AG09309 (cell line): ENCODE measurements at places on chromosomes 4 and X.

GRCh38 chr4:104964410-104965175 is 182.1 kb upstream of the TET2 start:
- DNase-seq, result no peak

DNA sequence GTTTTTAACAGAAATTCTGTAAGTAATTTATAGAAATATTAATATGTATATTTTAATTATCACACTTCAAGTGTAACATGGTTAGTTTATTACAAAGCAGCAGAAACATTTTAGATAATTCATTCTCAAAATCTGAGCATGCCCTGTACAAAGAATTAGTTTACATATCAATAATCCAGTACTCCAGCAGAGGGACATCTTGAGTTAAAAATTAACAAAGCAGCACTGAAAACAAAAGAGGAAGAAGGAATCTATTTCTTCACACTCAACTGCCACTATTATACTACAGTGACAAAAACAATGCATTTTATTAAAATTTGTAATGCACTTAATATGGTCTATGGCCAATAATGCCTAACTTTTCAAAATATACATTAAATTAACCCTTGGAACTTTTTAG is 179.1 kb upstream of the KLHL4 start:
- DNase-seq, result no peak

- no peak for DNase-seq
Measured at GRCh38 chr4:74012130-74012529, 13.7 kb upstream of the CXCL5 start.

DNA sequence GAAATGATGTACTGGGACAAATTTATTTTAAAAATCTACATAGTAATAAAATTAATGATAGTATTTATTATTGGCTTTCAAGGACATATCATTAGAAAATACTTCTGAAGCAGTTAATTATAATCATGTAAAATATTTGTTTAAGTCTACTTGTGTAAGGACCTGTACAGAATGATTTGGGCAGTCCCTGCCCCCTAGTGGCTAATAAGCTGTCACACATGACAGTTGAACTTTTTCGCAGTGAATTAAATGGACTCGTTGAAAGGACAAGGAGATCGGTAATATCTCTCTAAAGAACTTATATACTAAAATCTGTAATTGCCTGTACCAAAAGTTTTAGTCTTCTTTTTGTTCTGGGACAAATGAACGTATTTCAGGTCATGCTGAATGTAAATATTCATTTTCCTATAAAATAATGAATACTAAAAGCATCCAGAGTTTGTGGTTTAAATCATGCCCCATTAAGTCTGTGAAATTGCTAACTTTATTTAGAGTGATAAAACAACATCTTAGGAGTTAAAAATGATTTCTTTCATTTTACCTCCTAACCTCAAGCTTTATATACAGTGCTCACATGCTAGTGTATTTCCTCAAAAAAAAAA is 13.6 kb downstream of the EXOC1 start:
- DNase-seq, result peak; percentile 41

DNA sequence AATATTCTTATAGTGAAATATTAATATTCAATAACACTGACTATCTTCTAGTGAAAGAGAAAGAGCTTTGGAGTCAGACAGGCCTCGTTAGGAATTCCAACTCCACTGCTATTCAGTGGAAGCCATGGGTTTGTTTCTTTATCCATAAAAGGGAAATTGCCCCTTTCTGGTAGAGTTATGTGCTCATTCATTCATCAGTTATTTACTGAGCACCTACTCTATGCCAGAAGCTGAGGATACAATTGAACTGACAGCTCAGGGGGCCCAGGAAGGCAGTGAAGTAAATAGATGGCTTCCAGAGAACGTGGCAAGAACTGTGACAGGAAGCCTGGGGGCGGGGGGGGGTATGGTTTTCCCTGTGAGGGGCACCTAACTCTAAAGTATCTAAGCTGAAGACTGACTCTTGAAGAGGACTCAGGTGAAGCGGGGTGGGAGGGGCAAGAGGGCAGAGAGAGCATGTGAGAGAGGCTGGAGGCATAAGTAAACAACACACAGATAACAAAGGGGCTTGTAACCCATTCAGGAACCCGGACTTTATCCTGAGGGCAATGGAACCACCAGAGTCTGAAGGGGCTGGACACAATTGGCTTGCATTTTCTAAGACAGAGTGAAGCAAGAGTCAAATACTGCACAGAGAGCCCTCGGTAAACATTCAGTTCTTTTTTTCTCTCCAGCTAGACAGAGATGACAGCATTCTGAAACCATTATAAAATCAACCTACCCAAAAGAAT is 20.3 kb downstream of the ANXA5 start:
- no peak for DNase-seq

- no peak for DNase-seq
Measured at GRCh38 chrX:1316527-1316926, 20.1 kb upstream of the IL3RA start.

- DNase-seq, result no peak
Measured at GRCh38 chrX:80282535-80282934, 137.7 kb upstream of the TENT5D start.

DNA sequence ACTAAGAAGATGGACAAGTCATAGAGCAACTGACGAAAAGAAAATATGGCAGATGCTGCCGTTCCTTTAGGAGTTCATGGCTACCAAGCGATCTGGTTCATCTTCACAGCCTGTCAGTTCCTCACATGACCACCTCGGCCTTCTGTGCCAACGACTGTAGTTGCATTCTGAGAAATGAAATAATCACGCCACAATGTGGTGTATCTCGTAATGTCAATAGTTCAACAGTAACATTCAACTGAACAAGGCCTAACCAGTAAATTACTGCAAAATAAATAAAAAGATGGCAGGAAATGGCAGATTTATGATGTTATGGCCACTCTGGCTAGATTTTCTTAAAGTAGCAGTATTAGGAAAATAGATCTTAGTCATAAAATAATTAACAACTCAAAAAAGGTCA is 4.4 kb downstream of the GPRIN3 start:
- DNase-seq, result no peak

- peak; percentile 77 for DNase-seq
Measured at GRCh38 chr4:122341886-122342285, 36.9 kb upstream of the ADAD1 start.

- DNase-seq, result peak; percentile 20
Measured at GRCh38 chr4:68175562-68176155, 46.0 kb upstream of the TMPRSS11F start.

DNA sequence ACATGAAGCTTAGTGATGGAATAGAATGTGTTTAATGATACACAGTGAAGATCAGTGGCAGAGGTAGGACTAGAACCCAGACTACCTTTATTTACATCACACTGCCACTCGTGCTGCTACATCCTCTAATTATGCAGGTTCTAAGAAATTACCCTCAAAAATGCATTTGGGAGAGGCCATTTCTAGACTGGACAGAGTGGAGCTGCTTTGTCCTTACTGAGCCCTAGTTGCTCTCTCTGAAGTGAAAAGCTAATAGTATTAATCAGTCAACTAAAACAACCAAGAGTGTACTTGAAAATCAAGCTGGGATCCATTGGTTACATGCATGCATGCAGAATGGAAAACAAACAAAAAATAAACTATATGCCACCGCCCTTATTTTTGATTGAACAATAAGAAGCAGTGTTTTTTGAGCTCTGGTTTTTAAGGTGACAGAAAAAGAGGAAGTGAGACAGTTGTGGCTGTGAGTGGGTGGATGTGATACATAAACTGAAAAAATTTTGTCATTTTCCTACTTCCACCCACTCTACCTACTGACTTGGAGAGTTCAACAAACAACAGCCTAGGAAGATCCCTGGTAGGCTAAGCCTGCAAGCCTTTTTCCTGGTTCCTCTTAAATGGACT is 6.8 kb upstream of the VSIG4 start:
- DNase-seq, result no peak

- DNase-seq, result peak; percentile 90
Measured at GRCh38 chr4:176988226-176988625, 195.5 kb upstream of the VEGFC start.

DNA sequence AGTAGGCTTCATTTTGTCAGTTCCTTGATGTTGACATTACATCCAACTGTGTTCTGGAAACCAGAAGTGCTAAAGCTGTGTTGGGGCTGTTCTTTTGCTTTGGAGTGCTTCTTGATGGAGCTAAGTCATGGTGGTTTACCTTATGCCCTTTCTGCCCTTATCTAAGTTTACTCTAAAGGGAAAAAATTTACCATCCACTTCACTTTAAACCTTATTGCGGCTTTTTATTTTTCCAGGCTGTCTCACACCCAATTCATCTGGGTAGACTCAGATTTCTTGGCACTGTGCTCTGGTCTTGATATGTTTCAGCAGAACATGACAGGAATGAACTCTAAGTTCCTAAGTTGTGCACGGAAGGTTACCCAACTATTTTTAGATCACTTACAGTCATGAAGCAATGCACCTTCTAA is 104.7 kb upstream of the TTC29 start:
- no peak for DNase-seq

GRCh38 chr4:186013419-186014186 is 55.4 kb upstream of the TLR3 start:
- DNase-seq, result no peak

DNA sequence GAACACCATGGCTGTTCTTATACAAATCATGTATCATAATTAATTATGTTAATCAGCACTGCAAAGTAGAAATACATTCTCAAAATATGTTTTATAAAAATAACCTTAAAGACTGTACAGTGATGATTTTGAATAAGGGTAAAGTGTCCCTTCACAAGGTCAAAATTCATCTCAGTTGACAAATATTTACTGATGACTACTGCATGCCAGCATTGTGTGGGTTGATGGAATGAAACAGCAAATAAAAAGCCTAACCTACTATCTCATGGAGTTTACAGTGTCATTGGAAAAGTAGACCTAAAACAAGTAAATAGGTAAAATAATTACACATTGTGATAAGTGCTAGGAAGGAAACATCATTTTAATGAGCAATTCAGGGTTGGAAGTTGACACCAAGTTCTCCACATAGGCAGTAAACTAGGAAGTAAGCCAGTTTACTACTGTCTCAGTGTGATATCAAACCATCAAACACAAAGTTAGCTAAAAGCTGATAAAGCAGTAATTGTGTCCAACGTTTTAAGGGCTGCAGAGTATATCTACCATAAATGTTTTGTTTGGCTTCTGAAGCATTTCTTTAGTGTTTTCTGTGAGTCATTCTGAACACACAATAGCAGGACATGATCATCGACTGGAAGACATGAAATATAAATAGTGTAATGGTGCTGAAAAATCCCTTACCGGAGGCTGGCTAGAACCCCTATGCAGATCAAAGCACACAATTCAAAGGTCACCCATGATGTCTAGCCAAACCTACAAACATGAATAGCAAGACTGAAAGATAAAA is 221.8 kb downstream of the DACH2 start:
- DNase-seq, result no peak

DNA sequence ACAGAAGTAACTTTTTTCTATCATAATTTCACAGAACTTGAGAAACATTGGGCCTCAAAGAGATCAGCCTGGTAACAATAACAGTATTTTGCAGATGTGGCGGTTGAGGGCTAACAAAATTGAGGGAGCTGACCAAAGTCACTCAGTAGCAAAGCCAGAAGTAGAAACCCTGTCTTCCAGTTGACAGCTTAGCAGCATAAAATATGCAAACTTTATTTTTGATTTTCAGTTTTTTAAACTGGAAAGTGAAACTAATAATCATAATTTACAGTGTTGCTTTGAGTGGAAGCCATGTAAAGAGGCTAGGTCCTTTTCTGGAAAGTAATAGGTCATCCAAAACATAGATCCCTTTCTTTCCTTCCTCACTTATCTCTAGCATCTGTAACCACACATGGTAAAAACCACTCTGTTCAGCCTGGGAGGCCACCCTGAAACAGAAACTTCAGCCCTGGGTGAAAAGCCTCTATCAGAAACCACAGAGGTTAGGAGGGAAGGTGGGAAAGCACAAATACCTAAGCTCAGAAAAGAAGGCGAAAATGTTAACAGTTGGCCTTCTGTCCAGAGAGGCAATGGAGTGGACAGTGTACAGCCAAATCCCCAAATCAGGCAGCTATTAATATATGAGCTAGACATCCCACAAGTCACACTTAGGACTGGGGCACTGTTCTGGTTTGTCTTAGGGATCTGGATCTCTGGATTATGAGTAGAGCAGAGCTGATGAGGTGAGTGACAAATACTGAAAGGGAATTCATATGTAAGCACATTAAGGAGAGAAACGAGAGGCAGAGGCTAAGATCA is 61.1 kb upstream of the ARSJ start:
- no peak for DNase-seq

DNA sequence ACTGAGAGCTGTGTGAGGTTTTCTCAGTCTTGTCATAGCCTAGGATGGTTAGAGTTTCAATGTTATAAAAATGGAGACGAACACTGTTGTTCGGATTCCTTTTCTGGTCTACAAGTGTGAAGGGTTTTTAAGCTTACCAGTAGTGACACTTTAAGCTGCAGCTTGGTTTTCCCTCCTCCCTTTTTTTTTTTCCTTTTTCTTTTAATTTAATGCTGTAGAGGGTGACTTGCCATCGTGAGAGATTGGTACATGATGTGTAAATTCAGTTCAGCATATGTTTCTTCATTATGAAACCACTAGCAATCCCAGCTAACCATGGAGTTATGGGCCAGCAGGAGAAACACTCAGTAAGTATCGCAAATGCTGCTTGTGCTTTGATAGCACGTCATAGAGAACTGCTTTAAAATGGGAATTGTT is 165.0 kb downstream of the RAPGEF2 start:
- no peak for DNase-seq

DNA sequence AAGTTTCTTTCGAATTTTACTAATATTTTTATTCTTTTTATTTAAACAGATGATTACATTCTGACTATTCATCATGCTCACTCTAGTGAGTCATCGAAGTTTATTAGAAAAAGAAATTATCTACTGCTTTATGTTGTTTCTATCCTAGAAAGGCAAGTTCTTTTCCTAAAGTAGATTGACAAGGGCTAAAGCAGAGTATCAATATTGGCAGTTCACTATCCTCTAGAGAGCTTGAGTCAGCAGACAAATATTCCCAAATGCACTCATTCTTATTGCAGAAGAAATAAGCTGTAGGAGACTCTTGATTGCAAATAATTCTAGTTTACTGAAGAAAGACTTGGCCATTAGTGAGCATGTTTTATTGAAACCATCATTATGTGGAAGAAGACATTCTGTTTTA is 911.8 kb downstream of the CENPC start:
- peak; percentile 4 for DNase-seq

GRCh38 chrX:24169211-24169610 is 19.7 kb downstream of the ZFX start:
- DNase-seq, result no peak

DNA sequence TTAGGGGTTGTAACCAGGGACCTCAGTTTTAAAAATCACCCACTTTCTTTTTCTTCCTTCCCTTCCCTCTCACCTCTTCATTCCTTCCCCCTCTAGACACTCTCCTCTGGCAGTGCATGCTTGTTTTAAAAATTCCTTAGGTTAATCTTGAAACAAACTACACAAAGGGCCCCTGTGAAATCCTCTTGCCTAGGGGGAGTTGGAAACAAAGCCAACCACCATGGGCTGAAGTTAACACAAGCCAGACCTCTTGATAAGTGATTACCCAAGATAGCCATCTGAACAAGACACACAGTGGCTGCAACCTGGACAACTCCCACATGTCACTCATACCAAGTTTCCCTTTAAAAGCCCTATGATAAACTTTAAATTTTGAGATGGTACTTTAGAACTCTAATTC is 68.9 kb downstream of the TENT5D start:
- no peak for DNase-seq
